Stimulated activated CD4-positive, alpha-beta T cell treated with anti-CD3 and anti-CD28 coated beads, Interleukin-1b, Interleukin-23, amount 100 ng/mL, for 1 hour (primary cell): ENCODE measurements at places on chromosomes 12 and 14.

- DNase-seq = no peak
These were observed 109.7 kb upstream of the PRMT8 start for GRCh38 chr12:3381059-3382047.

- DNase-seq = no peak
These were observed 51.7 kb downstream of the PPP1R12A start for GRCh38 chr12:79883216-79883615.

- DNase-seq = no peak
These were observed 8.6 kb downstream of the COPZ1 start for GRCh38 chr12:54333420-54334034.

- DNase-seq = no peak
These were observed 35.8 kb downstream of the ETV6 start for GRCh38 chr12:11685316-11685715.

GRCh38 chr12:50302686-50303085, 19.4 kb upstream of the LIMA1 start:
- DNase-seq = no peak

GRCh38 chr14:106578481-106578880, 1052.1 kb downstream of the TMEM121 start:
- DNase-seq = no peak

DNA sequence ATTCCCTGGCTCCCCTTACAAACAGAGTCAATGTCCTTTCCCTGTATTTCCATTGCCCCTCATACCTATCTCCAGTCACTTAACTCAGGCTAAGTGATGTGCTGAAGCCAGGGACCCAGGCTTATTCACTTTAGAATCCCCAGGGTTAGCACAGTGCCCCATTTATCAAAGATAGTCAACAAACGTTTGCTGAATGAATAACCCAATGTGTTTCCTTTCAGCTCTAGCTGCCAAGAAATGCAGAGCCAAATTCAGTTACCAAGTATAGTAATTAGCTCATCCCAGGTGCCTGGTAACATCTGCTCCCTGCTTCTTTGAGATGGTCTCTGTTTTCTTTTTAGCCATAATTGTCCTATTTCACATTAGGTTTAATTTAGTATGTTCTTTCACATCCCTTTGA, 189.5 kb downstream of the PHLDA1 start:
- no peak for DNase-seq

GRCh38 chr12:89906178-89906577, 197.5 kb upstream of the ATP2B1 start:
- DNase-seq = no peak

DNA sequence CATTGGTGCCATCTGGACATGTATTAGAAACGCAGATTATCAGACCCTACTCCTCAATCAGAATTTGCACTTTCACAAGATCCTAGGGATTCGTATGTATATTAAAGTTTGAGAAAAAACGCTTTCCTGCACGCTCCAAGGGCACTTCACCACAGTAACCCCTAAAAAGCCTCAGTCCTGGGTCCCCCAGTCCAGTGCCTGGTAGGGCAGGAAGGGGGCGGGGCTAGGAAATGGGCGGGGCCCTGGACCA, 369 bp downstream of the DEPDC4 start:
- DNase-seq = peak; percentile 77
